Astrocyte of the spinal cord (primary cell): ENCODE measurements at places on chromosomes 12 and 14.

DNA sequence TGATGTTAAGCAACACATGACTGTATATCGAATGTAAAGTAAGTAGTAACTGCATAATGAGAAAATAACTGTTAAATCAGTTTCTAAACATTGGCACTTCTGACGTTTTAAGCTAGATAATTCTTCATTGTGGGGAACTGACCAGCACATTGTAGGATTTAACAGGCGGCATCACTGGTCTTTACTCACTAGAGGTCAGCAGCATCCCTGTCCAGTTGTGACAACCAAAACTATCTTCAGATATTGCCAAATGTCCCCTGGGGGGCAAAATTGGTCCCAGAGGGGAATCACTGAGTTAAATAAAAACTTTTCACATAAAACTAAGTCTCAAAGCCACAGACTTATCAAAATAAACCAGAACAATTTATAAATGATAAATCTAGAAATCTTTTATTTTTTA is 65.3 kb downstream of the BLTP3B start:
- DNase-seq: no peak

DNA sequence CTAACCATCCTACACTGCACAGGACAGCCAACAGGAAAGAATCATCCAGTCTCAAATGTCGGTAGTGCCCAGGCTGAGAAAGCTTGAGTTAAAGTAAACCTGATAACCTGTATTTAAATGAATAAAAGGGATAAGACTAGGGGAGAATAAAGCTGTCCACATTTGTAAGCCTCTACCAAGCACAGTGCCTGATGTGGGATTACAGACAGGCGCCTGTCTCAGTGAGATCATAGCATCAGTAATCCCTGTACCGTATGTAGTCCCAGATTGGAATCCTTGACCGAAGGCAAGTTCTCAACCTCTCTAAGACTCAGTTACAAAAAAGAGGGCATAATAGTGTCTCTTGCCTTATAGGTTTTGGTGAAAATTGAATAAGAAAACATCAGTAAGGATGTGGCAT is 59.9 kb downstream of the BICD1 start:
- no peak for DNase-seq

DNA sequence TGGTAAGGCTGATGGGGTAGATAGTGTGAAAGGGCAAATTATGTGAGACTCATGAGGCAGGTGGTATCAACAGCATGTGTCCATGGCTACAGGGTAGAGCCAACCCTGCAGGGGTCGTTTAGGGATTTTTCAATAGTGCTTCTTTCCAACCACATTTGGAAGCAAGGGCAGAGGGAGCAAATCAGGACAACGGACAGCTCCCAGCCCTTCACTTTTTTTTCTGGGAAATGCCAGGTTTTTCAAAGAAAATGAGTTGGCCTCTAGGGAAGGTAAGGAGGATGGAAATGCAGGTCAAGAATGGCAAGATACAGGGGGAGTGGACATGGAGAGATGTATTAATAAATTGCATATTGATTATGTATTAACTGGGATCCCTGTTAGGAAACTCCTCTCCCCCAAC is 4.9 kb upstream of the CMA1 start:
- DNase-seq: no peak

DNA sequence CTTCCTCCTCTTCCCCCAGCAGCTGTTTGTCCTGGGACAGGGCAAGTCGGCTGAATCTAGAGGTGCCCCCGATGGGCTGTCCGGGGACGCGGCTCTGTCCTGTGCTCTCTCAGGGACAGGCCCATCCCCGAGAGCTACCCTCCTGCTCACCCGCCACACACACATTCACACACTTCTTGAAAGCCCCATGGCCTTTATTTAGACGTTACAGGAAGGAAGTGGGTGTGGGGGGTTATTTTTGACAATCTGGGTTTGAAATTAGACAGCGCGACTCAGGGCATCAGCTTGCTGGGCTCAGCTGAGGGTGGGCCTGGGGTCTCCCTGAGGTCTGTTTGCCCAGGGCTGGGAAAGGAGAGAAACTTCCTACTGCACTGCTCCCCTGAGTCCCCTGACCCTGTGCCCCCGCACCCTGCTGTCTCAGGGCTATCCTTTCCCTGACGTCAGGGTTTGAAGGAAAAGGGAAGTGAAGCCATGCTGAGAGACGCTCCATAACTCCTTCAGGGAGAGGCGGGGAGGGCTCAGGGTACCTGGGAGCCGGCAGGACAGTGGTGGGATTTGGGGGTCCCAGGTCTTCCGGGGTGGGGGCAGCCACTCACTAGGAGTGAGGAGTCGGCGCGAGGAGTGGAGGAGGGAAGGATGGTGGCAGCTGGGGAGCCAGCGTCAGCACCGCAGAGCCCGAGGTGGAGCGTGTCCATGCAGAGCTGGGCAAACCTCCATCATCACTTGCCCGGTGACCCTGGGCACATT is 8.1 kb downstream of the PTPN6 start:
- DNase-seq: no peak

DNA sequence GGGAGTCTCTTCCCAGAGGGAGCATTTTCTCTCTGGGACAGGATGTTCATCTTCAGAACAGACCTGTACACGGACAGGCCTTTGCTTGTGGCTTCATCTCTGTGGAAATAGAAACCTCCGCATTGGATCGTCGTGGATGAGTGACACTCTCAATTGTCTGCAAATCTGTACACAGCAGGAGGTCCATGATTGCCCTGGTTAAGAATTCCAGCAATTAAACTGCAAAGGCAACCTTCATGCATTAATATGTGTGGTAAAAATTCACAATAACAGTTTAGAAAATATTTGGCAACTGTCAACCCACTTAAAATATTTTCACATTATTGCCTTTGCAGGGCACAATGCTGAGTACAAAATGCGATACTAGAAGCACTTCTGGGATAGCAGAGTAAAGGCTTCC is 149.8 kb upstream of the SFSWAP start:
- DNase-seq: no peak

GRCh38 chr12:67671419-67671818 is 22.9 kb downstream of the DYRK2 start:
- DNase-seq: no peak

- no peak for DNase-seq
Measured at GRCh38 chr14:63163306-63163705, 40.9 kb upstream of the RHOJ start.

DNA sequence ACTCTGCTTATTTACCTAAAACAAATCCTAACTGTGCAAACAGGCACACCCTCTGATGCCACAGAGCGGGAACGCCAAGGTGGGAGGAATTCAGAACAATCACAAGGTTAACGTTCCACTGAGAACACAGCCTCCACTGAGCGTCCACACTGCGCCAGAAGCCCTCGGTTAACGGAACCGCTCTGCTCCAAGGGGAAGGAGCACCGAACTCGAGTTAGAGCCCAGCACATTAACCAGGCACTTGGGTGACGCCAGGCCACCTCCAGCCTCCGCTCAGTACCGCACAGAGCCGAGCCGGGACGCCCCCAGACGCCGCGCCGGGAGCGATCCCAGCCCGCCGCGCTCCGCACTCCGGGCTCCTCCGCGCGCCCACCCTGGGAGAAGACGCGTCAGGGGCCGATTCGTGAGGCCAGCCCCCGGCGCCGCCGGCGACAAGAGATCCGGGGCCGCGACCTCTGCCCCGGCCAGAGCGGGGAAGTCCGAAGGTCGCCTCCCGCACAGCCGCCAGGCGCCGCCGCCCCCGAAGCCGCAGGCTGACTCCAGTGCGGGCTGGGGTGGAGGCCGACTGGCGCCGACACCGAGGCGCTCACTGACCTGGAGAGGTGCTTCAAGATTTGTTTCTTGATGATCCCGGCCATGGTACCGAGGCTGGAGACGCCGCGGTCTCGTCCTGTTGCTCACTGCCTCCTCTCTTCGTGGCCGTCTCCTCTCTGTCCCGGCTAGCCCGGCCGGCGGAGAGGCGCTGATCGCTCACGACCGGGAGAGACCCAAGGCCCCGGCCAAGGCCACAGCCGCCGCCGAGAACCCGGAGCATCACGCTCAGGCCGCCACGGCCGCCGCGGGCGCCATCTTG is 450 bp downstream of the BLTP3B start:
- no peak for DNase-seq

DNA sequence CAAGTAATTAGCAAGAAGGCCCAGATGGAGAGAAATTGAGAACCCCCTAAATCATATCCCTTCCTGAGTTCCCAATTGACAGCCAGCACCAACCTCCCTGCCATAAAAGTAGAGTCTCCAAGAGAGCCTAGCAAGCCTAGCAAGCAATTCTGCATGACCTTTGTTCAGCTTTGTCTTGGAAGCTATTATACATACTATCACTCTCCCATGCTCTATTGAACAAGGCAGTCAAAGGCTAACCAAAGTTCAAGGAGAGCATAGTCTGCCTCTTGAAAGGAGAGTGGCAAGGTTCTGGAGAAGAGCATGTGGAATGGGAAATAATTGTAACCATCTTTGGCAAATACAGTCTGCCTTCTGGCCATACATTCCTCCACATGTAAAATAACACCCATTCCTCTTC is 7.8 kb downstream of the ACOT4 start:
- DNase-seq: no peak
